Effector memory CD4-positive, alpha-beta T cell (primary cell): ENCODE measurements at places on chromosomes 12 and 14.

GRCh38 chr12:26721800-26722199 is 111.2 kb downstream of the ITPR2 start:
- no peak for DNase-seq

GRCh38 chr12:56451147-56451546 is 1.9 kb upstream of the TIMELESS start:
- no peak for DNase-seq

GRCh38 chr12:81077329-81077685 is 572 bp upstream of the ACSS3 start:
- DNase-seq, result no peak

- DNase-seq, result peak; percentile 6
Measured at GRCh38 chr12:40224439-40225291, at the start of gene LRRK2. Gene LRRK2, plus strand, starts transcription at chr12:40224997. Its CDS starts 135 bp downstream, at chr12:40225132.

GRCh38 chr14:28773176-28773575 is 6.6 kb downstream of the FOXG1 start:
- DNase-seq, result no peak

DNA sequence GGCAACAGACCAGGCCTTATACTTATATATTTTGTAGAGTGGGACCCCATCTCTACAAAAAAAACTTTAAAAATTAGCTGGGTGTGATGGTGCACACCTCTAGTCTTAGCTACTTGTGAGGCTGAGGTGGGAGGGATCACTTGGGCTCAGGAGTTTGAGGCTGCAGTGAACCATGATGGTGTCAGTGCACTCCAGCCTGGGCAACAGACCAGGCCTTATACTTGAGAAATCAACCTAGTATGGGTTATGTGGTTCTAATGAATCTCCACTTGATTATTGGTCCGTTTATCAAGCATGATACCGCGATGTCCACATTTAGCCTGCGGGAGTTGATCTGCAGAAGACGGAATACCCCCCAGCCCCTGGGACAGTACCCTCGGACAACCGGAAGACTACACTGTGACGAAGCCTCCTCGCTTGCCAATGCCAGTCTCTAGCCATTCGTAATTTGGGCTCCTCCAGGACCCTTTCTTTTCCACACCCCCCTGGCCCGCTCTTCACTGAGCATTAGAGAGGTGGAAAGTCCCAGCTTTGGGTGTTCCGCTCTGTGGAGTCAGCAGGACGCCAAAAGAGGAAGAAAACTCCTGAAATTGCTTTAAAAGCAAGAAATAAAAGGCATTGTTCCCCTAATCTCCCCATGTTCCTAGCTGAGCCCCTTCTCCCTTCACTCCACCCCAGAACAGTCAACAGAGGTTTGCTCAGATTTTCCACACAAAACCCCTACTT is 19.4 kb downstream of the LTBP2 start:
- no peak for DNase-seq

- no peak for DNase-seq
Measured at GRCh38 chr12:131203666-131204415, 250.1 kb downstream of the ADGRD1 start.

GRCh38 chr14:77436042-77436441 is 12.7 kb upstream of the NOXRED1 start:
- no peak for DNase-seq

DNA sequence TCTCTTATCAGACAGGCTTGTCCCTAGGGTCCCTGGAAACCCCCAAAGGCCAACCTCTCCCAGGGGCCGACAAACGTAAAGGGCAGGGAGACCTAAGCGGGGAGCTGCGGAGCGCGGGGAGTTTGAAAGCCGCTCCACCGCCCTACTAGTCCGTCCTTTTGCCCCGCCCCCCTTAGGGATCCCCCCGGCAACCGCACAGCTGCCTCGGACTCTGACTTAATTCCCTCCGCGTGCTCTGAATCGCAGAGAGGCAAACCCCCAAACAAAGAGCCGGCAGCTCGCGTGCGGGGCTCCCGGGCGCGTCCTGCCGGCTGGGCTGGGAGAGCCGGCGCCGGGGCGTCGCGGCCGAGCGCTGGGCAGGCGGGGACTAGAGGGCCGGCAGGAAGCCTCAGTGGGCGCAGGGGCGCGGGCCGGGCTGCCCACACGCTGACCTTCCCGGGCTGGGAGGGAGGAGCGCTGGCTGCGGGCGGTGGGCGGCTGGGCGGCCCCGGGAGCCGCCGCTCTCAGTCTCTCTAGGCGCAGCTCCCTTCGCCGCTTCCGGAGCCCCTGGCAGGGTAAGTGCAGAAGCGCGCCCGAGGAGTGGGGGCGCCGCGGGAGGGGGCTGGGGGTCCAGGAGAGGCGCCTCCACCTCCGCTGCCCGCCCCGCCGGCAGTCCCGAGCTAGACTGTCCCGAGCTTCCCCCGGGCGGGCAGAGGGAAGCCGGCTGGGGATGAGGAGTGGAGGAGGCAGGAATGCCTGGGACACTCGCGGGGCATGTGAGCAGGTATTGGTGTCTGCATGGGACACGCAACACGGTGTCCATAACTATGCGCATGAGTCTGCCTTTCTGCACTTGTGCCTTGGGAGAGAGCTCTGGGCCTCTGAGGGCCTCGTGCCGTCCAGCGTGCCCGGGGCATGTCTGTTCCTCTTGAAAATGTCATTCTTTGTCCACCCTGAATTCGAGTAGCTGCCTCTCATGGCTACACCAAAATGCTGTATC is at the start of gene TSPAN11:
Gene TSPAN11, plus strand, starts transcription at position 506 of the 979 bp plus-strand sequence. CDS start 27,244 bp downstream, outside the sequence.
- DNase-seq, result no peak

DNA sequence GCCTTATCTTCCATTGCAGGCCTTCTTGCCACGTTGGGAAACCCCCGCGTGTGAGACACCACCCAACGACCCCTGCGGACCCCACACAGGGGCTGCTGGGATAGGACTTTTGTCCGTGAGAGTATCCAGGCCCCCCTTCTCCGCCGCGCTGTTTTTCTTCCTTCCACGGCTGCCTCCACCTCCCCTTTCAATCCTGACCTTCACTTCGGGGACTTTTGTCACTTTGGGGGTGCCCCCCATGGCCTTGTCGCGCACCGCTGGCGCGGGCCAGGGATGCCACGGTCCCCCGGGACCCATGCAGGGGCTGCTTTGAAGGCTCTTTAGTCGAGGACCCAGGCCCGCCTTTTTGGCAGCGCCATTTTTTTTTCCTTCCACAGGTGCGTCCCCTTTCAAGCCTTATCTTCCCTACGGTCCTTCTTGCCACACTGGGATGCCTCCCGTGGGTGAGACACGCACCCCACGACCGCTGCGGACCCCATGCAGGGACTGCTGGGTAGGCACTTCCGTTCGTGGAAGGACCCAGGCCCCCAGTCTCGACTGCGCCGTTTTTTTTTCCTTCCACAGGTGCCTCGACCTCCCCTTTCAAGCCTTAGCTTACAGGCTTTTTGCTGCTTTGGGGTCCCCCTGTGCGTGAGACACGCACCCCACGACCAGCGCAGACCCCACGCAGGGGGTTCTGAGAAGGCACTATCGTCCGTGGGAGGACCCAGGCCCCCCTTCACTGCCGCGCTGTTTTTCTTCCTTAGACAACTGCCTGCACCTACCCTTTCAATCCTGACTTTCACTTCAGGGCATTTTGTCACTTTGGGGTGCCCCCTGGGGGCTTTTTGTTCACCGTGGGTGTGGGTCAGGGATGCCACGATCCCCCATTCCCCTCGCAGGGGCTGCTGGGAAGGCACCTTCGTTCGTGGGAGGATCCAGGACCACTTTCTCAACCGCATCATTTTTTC is 267.4 kb downstream of the ALG10 start:
- DNase-seq, result no peak

- DNase-seq, result no peak
Measured at GRCh38 chr14:52307905-52308304, 6.2 kb upstream of the PTGER2 start.

- DNase-seq, result no peak
Measured at GRCh38 chr14:88179716-88180115, 143.4 kb downstream of the KCNK10 start.

DNA sequence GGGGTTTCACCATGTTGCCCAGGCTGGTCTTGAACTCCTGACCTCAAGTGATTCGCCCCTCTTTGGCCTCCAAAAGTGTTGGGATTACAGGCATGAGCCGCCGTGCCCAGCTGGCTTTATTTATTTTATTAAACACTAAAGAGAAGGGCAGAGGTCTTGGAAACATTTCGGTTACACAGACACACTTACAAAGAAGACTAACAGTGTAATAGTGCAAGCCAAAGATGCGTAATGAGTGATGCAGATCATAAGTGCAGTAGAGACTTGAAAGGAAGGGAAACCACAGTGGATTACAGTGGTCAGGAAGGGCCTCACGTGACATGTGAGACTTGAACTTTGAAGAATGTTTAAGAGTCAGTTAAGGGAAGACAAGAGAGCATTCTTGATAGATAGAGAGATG is 33.9 kb upstream of the CDK17 start:
- DNase-seq, result peak; percentile 71

- no peak for DNase-seq
Measured at GRCh38 chr14:65789363-65789762, 376.8 kb downstream of the FUT8 start.

DNA sequence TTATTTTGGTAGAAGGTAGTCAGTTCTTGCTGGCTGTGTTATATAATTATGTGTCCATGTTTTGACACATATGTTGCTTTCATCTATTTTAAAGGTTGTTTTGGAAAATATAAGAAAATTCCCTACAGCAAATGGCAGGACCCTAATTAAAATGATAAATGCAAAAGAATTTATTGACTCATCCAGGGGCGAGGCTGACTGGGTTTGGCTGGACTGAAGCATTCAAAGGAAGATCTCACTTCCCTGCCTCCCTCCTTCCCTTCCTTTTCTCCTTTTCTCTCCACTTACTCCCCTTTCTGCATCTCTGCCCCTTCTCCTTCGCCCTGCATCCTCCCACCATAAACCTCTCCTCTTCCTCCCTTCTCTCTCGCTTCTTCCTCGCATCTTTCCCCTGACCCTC is 129.6 kb downstream of the SNAPC1 start:
- no peak for DNase-seq

- no peak for DNase-seq
Measured at GRCh38 chr12:21764065-21764464, 10.4 kb downstream of the KCNJ8 start.

GRCh38 chr12:50725011-50725942 is 38.6 kb upstream of the ATF1 start:
- DNase-seq, result no peak

GRCh38 chr12:47078733-47079467 is 521 bp upstream of the PCED1B start:
- DNase-seq, result no peak

- no peak for DNase-seq
Measured at GRCh38 chr14:31000629-31001338, 24.7 kb upstream of the AP4S1 start.

DNA sequence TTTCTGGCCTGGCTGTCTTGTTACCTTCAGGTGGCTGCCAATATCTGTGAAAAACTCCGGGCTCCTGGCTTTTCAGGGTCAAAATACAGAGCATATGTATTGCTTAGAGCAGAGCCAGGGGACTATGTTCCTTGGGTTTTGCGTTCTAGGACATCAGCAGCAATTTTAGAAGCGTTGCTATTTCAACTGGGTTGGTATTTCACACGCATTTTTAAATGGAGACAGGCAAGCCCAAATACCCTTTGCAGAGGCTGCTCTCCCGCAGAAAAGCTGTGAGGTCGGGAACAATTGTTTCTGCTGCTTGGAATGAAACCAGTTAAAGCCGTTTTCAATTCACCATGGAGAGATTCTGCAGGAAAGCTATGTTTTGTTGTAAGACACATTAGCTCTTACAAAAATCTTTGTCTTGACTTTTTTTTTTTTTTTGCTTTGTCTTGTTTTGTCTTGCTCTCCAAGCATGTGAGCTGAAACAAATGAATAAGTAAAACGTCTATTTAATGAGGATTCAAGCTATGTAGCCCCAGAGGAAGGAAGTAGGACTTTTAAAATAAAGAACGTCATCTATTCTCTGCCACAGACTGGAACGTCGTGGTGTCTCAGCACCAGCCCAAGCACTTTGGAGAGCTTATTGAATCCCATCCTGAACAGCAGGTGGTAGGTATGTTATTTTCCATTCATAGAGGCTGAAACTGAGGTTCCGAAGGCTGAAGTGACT is 181.0 kb upstream of the TBX3 start:
- DNase-seq, result no peak

DNA sequence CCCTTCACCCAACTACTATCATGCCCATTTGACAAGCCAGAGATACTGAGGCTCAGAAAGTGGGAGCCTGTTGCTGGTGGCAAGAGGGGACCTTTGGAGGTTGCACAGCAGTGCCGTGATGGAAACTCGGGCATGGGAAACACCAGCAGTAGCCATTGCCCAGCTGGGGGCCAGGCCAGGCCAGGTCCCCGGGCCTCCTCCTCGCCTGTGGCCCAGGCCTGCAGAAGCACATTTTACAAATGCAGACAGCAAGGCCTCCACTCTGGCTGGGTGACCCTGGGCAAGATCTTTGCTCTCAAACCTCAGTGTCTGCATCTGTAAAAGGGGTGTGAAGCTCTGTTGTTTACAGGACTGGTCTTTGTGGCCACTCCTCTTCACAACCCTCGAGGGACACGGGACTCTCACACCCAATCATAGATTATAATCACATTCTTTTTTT is 4.5 kb upstream of the SH2B3 start:
- no peak for DNase-seq

DNA sequence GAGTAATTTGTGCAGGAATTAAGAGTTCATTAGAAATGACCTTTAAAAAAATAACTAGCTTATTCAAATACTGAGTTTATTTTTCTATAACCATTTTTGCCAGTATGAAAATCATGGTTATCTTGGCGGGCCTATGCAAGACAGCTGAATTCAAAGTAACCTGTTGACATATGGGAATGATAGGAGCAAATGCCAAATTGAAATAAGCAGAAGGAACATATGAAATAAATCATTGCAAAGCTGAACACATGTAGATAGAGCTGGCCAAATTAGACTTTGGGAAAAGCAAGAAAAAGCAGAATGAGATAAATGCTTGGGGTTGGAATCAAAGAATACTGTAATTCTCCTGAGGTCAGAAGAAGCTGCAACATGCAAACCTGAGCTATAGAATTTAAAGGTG is 372.5 kb downstream of the ADAMTS20 start:
- DNase-seq, result no peak
